Activated CD8-positive, alpha-beta T cell treated with anti-CD3 and anti-CD28 coated beads for 36 hours (primary cell): ENCODE measurements at places on chromosomes 12 and 14.

GRCh38 chr14:76781648-76782051, 20.4 kb downstream of the VASH1 start:
- H3K36me3 ChIP-seq: peaks cover 3% of the 10 kb centered on the region
- H3K27ac ChIP-seq: peak overlapping the region; percentile 82
- no peaks in the 10 kb centered on the region for H3K27me3 ChIP-seq
- peaks cover 26% of the 10 kb centered on the region for H3K4me1 ChIP-seq

DNA sequence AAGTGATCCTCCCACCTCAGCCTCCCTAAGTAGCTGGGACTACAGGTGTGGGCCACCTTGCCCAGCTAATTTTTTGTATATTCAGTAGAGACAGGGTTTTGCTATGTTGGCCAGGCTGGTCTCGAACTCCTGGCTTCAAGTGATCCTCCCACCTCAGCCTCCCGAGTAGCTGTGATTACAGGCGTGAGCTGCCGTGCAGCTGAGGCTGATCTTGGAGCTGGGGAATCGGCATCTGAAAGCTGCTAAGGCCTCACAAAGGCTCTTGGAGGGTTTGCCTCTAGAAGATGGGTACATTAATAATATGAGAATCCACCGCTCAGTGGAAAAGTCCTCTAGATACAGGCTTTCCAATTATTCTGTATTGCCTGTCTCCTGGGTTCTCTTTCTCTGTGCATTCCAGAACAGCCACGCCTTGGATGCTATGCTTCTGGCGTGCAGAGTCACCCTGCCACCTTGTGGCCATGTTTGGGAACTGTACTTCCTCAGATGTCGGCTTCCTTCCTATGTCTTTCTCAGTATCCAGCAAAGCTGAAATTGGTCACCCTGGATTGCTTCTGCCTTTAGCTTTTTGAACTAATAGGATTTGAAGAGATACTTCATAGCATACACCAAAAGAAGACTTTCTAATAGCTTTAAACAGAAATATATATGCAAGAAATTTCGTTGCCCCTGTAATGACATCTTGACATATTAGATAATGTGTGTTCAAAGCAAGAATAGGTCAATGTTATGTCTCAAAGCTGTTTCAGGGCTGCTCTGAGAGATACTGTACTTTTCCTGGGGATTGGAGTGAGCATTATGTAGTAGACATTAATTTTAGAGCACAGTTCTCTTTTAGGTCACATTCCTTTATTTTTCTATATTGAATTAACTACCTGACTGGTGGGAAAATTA, 75.4 kb downstream of the SNAPC1 start:
- peak; percentile 87 for DNase-seq
- peaks cover 3% of the 10 kb centered on the region for H3K27me3 ChIP-seq
- peaks cover 4% of the 10 kb centered on the region for H3K4me1 ChIP-seq
- no peak overlapping the region for H3K4me3 ChIP-seq
- no peak overlapping the region for H3K27ac ChIP-seq

- no peaks in the 10 kb centered on the region for H3K36me3 ChIP-seq
- H3K27me3 ChIP-seq: peaks cover 1% of the 10 kb centered on the region
- no peak for DNase-seq
- no peak overlapping the region for H3K4me3 ChIP-seq
- no peaks in the 10 kb centered on the region for H3K4me1 ChIP-seq
- no peak overlapping the region for H3K27ac ChIP-seq
Observed at GRCh38 chr14:94850309-94851211, 80.6 kb upstream of the GSC start.

DNA sequence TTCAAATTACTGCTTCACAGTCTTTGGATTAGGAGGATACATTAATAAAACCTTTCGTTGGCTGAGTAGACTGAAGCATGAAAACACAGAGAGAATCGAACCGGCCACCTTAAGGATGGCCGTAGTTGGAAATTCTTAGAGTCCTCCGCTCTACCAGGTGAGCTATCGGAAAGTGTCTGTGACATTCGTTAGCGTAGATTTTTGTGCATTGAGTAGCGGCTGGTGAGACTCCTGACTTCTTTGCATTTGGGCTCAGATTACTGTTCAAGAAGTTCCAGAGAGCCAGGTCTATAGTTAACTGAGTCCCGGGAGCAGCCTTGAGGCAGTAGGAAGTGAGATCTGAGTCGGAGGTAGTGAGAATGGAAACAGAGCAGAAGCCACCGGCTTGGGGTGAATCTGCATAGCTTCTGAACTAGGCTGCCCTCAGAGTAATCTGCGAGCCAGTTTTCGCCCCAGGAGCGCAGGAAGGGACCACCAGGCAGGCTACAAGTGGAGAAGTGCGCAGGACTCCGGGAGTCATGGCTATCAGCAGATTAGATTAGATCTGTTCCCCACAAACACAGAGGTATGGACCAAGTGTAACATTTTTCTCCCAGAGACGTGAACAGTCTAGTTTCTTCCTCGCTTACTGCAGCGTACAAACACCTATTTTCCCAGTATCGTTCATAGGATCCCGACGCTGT, 11.0 kb downstream of the OR6S1 start:
- H3K27ac ChIP-seq: peak overlapping the region; percentile 13
- peak overlapping the region; percentile 72 for H3K4me3 ChIP-seq
- peaks cover 6% of the 10 kb centered on the region for H3K36me3 ChIP-seq
- H3K27me3 ChIP-seq: peaks cover 38% of the 10 kb centered on the region

DNA sequence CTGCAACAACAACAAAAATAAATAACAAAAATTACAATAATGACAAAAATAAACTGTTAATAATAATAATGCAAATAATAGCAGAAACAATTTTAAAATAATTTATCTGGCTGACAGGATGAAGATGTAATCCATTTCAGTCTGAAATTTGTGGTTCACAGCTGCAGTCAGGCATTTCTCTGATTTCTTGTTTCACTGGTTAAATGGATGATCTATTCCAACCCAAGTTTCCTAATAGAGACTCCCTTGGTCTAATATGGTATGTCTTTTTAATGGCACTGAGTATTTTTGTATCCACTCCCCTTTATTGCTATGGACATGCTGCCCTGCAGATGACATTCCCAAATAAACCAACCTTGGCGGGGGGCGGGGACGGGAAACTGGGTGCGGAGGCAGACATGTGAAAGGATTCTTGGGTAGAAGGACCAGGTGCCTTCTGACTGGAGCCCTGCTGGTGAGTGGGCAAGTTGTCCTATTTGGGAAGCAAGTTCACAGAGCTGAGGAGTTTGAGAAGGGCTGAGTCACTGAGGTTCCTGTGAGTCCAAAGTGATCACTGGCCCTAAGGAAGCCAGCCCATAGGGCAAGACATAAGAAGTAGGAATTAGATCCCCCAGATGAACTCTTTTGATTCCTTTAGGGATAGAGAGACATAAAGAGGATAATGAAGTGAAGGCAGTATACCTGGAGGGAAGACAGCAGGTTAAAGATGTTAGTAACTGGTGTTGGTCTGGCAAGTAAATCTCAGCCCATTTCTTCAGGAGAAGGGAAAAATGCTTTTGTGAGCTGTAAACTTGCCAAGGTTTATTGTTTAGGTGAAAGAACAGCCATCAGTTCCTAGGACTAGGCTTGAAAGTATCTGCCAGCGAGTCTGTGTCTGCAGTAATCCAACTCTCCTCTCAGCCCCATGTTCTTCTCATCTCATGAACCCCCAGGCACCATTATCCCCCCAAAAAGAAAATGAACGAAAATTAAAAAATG, 14.5 kb downstream of the FOXG1 start:
- no peak for DNase-seq
- H3K4me1 ChIP-seq: peaks cover 3% of the 10 kb centered on the region
- H3K27me3 ChIP-seq: peaks cover 59% of the 10 kb centered on the region
- H3K27ac ChIP-seq: no peak overlapping the region
- no peak overlapping the region for H3K4me3 ChIP-seq

DNA sequence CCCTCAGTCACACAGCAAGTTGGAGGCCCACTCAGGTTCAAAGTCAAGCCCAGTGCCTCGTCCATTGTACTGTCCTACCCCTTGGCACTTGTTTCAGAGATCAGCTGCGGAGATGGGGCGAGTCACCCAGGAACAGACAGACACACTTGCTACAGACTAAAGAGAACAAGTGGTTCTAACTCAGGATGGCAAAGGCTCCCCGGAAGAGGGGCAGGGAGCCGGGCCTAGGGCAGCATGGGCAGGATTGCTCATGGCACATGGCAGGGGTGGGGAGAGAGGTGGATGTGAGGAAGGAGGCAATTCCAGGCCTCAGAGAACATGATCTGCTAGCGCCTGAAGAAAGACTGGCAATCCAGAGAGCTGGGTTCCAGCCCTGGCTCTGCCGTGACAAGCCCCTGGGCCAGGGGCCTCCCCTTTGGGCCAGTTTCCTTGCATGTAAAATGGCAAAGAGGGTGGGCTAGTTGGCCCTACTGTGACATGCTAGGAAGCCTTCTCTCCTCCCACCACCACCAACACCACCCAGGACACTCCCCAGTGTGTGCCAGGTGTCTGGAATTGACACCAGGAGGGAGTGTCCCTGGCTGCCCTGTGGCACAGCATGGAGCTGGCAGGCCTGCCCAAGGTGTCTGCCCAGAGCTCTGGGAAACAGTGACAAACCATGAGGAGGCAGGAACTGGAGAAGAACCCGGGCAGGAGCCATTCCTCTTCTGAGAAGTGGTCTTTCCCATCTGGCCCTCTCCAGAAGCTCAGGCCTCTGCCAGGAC, 24.0 kb upstream of the IRF2BPL start:
- no peaks in the 10 kb centered on the region for H3K27me3 ChIP-seq
- no peaks in the 10 kb centered on the region for H3K36me3 ChIP-seq
- no peak overlapping the region for H3K4me3 ChIP-seq
- peak overlapping the region; percentile 75 for H3K27ac ChIP-seq
- H3K4me1 ChIP-seq: peaks cover 17% of the 10 kb centered on the region

DNA sequence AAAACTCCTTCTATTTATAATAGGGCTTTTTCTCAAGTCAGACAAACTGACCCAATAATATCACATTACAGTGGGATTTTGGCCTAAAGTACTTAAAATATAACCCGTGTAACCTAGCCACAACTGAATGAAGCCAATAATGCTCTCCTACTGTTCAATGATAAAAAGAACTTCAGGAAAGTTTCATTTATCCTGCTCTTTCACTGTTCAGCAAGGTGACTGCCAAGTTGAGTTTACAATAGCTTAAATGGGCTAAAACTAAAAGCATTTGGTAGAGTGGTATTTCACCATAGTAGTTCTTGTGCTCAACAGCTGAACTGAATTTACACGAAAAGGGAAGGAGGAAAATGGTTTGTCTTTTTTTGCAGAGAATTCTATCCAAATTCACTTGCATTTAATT, 49.8 kb downstream of the CNTN1 start:
- no peaks in the 10 kb centered on the region for H3K4me1 ChIP-seq
- no peaks in the 10 kb centered on the region for H3K36me3 ChIP-seq
- H3K27ac ChIP-seq: no peak overlapping the region
- no peak overlapping the region for H3K4me3 ChIP-seq
- no peak for DNase-seq

DNA sequence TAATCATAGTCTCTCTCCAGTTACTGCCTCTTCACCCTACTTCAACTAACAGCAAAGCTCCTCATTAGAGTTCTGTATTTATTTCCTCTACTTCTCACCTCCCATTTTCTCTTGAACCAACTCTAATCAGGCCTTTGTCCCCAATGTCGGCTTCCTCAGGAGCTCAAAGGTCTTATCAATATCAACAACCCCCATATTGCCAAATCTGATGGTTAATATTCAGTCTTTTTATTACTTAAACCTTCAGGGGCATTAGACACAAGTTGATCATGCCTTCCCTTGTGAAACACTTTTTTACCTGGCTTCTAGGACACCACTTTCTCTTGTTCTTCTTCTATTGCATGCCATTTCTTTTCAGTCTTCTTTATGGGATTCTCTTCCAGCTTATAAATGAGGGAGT, 509.0 kb downstream of the NELL2 start:
- H3K36me3 ChIP-seq: no peaks in the 10 kb centered on the region
- no peak overlapping the region for H3K27ac ChIP-seq
- no peaks in the 10 kb centered on the region for H3K4me1 ChIP-seq
- DNase-seq: no peak
